Naive thymus-derived CD8-positive, alpha-beta T cell (primary cell): ENCODE measurements at places on chromosomes 7 and 10.

GRCh38 chr10:61844116-61844822, 57.2 kb upstream of the ARID5B start:
- no peak overlapping the region for H3K4me3 ChIP-seq
- H3K4me1 ChIP-seq, result no peaks in the 10 kb centered on the region
- DNase-seq, result no peak

GRCh38 chr7:4612939-4613841, 68.9 kb upstream of the FOXK1 start:
- no peaks in the 10 kb centered on the region for H3K27me3 ChIP-seq
- DNase-seq, result no peak
- H3K27ac ChIP-seq, result peak overlapping the region; percentile 75
- H3K36me3 ChIP-seq, result no peaks in the 10 kb centered on the region

- H3K27me3 ChIP-seq, result no peaks in the 10 kb centered on the region
- DNase-seq, result no peak
- no peak overlapping the region for H3K27ac ChIP-seq
- no peaks in the 10 kb centered on the region for H3K36me3 ChIP-seq
- no peak overlapping the region for H3K4me3 ChIP-seq
Measured at GRCh38 chr10:18217577-18217976, 77.4 kb downstream of the CACNB2 start.

GRCh38 chr10:97683556-97684367, 3.3 kb downstream of the AVPI1 start:
- no peaks in the 10 kb centered on the region for H3K27me3 ChIP-seq
- H3K4me3 ChIP-seq, result no peak overlapping the region
- no peak overlapping the region for H3K27ac ChIP-seq
- H3K36me3 ChIP-seq, result no peaks in the 10 kb centered on the region
- no peak for DNase-seq

- H3K36me3 ChIP-seq, result no peaks in the 10 kb centered on the region
- H3K4me3 ChIP-seq, result no peak overlapping the region
- no peaks in the 10 kb centered on the region for H3K4me1 ChIP-seq
- no peaks in the 10 kb centered on the region for H3K27me3 ChIP-seq
- DNase-seq, result no peak
- H3K27ac ChIP-seq, result no peak overlapping the region
Measured at GRCh38 chr7:46100521-46100920, 179.4 kb upstream of the IGFBP3 start.
